ENCODE measurements at places on chromosomes 6 and 20. TPM values are rescaled to one million over a fixed set of nuclear protein-coding genes. Genes with fewer than 3 reads are reported as not detected.

- H3K4me1 ChIP-seq = no peaks in the 10 kb centered on the region
- H3K27me3 ChIP-seq = no peaks in the 10 kb centered on the region
- no peak overlapping the region for H3K27ac ChIP-seq
- no peaks in the 10 kb centered on the region for H3K36me3 ChIP-seq
- no peak for DNase-seq
These were observed 239.5 kb downstream of the SLC35F1 start for GRCh38 chr6:118146584-118146983.

- H3K4me1 ChIP-seq = no peaks in the 10 kb centered on the region
- H3K4me3 ChIP-seq = no peak overlapping the region
- H3K27ac ChIP-seq = no peak overlapping the region
- no peak for DNase-seq
- H3K36me3 ChIP-seq = no peaks in the 10 kb centered on the region
These were observed 29.6 kb downstream of the PRKN start for GRCh38 chr6:162697872-162698403.

GRCh38 chr6:28817808-28818145 lies 106.0 kb downstream of the TRIM27 start:
- peaks cover 3% of the 10 kb centered on the region for H3K4me1 ChIP-seq
- no peak for DNase-seq
- no peak overlapping the region for H3K27ac ChIP-seq
- peaks cover 64% of the 10 kb centered on the region for H3K27me3 ChIP-seq

GRCh38 chr6:116444092-116444491 lies 17.1 kb upstream of the CALHM6 start:
- peaks cover 13% of the 10 kb centered on the region for H3K27me3 ChIP-seq
- H3K27ac ChIP-seq = no peak overlapping the region
- no peaks in the 10 kb centered on the region for H3K4me1 ChIP-seq
- no peak overlapping the region for H3K4me3 ChIP-seq
- DNase-seq = no peak

GRCh38 chr20:15451241-15451640 lies 1113.8 kb upstream of the FLRT3 start:
- H3K4me1 ChIP-seq = no peaks in the 10 kb centered on the region
- H3K27ac ChIP-seq = no peak overlapping the region
- no peaks in the 10 kb centered on the region for H3K27me3 ChIP-seq
- no peak for DNase-seq
- H3K36me3 ChIP-seq = no peaks in the 10 kb centered on the region

GRCh38 chr6:53161481-53162009 lies 12.9 kb upstream of the GCM1 start:
- H3K27ac ChIP-seq = no peak overlapping the region
- H3K4me3 ChIP-seq = no peak overlapping the region
- DNase-seq = no peak

- no peak overlapping the region for H3K4me3 ChIP-seq
- H3K36me3 ChIP-seq = no peaks in the 10 kb centered on the region
- DNase-seq = no peak
- H3K4me1 ChIP-seq = no peaks in the 10 kb centered on the region
These were observed 36.6 kb downstream of the ABRACL start for GRCh38 chr6:139064981-139065665.

DNA sequence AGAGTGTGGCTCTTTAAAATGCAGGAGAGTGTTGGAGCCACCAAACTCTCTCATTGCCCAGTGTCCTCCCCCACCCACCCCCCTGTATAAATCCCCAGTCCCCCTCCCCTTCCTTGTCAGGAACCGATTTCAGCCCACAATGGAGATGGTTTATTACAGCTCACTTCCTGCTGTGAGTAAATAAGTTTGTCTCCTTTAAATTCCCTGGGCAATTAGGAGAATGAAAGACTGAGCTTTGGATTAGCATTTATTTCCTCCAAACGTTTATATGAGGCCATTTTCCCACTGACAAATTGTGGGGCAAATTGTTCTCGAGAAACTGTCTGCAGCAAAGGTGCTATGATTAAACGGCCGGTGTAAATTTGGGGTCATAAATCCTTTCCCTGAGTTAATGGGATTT lies 128.8 kb downstream of the DHX35 start:
- H3K27ac ChIP-seq = no peak overlapping the region
- no peaks in the 10 kb centered on the region for H3K27me3 ChIP-seq

GRCh38 chr20:34262488-34263288 lies 21.5 kb downstream of the ASIP start:
- H3K36me3 ChIP-seq = no peaks in the 10 kb centered on the region
- peak; percentile 29 for DNase-seq
- H3K4me3 ChIP-seq = no peak overlapping the region
- H3K27me3 ChIP-seq = no peaks in the 10 kb centered on the region
- H3K27ac ChIP-seq = no peak overlapping the region
- H3K4me1 ChIP-seq = no peaks in the 10 kb centered on the region

DNA sequence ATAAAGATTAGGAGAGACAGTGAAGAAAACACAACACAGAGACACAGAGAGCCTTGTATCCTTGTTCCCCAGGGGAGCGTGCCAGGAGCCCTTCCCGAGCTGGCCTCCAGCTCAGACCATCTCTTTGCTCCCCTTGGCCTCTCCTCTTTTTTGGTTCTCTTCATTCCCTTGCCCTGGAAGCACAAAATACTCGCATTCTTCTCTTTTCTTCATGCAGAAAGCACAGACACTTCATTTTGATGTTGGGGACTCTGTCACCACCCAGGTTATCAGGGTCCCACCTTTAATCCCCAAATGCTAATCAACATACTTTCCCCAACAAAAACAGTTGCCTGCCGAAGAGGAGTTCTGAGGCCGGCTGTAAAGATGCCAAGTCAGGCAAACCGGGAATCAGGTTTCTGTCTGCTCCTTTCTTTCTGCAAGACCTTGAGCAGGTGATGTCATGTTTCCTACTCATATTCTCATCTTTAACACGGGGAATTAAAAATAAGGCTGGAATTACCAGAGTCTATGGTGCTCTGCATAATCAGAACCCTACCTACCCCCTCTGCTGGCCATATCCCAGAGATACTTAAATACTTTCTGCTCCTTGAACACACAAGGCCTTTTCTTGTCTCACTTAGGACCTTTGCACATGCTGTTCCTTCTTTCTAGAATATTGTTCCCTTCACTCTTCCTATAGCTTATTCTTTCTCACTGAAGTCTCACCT lies 21.7 kb downstream of the TGM6 start:
- no peak overlapping the region for H3K27ac ChIP-seq
- no peak overlapping the region for H3K4me3 ChIP-seq
- DNase-seq = no peak
- no peaks in the 10 kb centered on the region for H3K36me3 ChIP-seq
- peaks cover 2% of the 10 kb centered on the region for H3K27me3 ChIP-seq

DNA sequence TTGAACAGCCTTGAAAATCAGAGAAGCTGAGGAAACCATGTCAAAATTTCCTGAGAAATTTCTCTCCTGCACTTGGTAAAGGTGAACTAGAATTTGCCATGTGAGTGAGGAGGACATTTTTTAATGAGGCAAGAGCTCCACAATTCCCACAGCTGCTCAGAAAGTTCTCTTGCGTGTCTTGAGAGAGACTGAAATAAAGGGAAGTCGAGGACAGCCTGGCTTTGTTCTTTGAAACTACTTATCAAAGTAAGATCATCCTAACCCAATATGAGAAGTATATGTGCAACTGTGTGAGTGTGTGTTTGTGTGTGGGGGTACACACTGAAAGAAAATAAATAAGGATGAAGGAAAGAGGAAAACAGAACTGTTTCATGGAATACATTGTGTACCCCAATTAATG lies 163.4 kb downstream of the SLC24A3 start:
- H3K36me3 ChIP-seq = no peaks in the 10 kb centered on the region
- H3K4me1 ChIP-seq = no peaks in the 10 kb centered on the region

DNA sequence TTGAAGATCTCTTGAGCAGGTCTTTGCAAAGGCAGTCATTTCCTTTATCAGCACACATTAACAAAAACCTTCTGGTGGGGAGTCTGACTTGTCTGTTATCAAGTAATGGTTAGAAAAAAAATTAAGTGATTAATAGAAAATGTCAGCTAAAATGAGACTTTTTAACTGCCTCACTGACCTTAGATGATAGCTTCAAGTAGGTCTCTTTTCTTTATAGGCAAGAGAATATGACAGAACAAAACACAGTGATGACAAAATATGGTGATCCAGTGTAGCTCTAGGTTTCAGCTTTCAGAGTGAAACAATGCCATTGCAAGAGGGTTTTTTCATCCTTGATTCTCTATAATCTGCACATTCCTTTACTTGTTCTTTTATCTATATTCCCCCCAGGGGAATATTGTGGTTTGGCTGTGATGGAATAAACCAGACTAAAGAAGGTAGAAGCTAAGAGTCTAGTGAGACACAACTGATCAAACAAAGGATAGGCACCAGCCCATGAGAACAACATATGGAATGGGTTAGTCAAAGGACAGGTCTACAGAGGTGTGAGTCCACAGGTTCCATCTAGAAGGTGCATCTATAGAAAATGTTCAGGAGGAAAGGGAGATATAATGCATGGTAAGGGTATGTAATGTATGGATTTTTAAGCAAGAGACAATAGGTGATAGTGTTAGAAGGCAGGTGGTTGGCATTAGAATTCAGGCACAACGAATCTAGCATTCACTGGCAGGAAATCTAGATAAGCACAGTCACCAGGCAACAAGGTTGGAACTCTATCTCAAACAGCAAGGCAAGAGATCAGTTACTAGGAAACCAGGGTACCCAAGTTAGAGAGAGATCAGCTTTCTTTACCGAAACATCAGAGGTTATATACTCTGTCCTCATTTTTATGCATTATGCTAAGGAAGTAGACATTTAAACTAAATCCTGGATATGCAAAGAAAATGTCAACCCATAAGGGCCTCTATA lies 228.9 kb upstream of the SMLR1 start:
- no peak overlapping the region for H3K27ac ChIP-seq
- no peak overlapping the region for H3K4me3 ChIP-seq
- no peaks in the 10 kb centered on the region for H3K27me3 ChIP-seq
- DNase-seq = no peak
- H3K4me1 ChIP-seq = no peaks in the 10 kb centered on the region

DNA sequence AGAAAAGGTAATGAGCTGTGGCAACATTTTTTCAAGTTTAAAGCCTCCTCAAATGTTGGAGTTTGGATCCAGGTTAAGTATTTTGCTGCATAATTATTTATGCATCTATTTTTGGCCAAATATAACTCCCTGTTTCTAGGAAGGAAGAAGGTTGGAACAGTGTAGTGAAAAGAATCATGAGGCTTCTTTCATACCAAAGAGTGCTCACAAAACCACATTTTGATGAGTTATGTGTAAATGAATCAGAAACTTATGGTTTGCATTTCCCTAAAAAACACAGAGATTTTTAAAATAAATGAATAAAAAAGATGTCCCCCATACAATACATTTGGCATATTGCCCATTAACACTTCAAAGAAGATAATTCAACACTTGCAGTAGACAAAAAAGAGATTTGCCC lies 246.9 kb upstream of the PRDM1 start:
- H3K4me3 ChIP-seq = no peak overlapping the region
- H3K4me1 ChIP-seq = no peaks in the 10 kb centered on the region
- no peaks in the 10 kb centered on the region for H3K27me3 ChIP-seq
- H3K27ac ChIP-seq = no peak overlapping the region

DNA sequence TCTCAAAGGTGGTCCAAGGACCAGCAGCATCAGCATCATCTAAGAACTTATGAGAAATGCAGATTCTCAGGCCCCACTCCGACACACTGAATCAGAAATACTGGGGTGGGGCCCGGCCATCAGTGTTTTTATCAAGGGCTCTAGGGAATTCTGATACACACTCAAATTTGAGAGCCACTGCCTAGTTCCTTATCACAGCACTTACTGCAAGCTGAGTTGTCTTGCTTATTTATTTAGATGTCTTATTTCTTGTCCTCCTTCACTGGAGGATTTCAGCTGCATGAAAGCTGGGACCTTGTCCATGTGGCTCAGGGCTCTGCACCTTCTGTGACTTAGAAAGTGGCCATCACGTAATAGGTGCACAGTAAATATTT lies 139.4 kb upstream of the RREB1 start:
- H3K4me1 ChIP-seq = no peaks in the 10 kb centered on the region
- no peaks in the 10 kb centered on the region for H3K27me3 ChIP-seq
- no peak overlapping the region for H3K4me3 ChIP-seq
- DNase-seq = no peak

DNA sequence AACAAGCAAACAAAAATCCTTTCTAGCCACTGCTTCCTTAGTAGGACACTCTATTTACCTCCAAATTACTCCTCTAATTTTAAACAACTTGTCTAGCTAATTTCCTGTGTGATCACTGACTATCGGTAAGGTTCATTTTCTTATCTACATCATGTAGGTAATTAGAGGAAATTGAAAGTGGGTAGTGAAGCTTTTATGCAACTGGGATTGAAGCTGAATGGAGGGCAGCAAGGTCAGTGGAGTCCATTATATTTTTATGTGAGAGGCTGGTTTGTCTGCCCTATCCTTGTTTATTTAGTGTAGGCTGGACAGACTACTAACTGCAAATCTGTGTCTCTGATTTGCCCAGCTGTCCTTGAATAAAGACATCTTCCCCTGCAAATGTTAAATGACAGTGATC lies 88.5 kb upstream of the SIM1 start:
- no peak overlapping the region for H3K27ac ChIP-seq
- H3K27me3 ChIP-seq = no peaks in the 10 kb centered on the region
- DNase-seq = no peak
- peaks cover 2% of the 10 kb centered on the region for H3K36me3 ChIP-seq

DNA sequence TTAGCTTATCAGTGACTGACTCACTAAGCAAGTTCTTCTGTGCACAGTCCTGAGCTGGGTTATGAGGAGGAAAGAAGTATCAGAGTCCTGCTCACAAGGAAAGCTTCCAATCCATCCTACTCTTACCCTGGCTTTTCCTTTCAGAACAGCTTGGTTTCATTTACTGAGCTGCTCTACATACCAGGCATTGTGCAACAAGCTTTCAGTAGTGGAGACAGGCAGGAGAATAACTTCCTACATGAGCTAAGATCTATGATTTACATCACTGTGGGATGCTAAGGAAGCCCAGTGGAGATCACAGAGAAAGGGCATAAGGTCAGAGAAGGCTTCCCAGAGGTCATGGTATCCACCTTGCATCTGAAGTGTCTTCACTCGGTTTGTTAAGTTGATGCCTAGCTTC lies 144.5 kb downstream of the MAP3K7 start:
- no peak overlapping the region for H3K27ac ChIP-seq
- no peaks in the 10 kb centered on the region for H3K27me3 ChIP-seq

GRCh38 chr6:35594503-35595186 lies 81.9 kb upstream of the TULP1 start:
- no peak overlapping the region for H3K27ac ChIP-seq
- DNase-seq = no peak
- H3K4me1 ChIP-seq = peaks cover 53% of the 10 kb centered on the region
- no peaks in the 10 kb centered on the region for H3K27me3 ChIP-seq
- H3K36me3 ChIP-seq = peaks cover 32% of the 10 kb centered on the region

DCDC2 gene
- polyA plus RNA-seq = not detected

NHSL1 gene
- polyA plus RNA-seq = 0.03 TPM

GSTA1 gene
- not detected for polyA plus RNA-seq

TBX18 gene
- not detected for polyA plus RNA-seq

FAM210B gene
- polyA plus RNA-seq = 40.3 TPM

NEURL2 gene
- 1.4 TPM for polyA plus RNA-seq

OLIG3 gene
- polyA plus RNA-seq = not detected

BMP5 gene
- not detected for polyA plus RNA-seq

PCK1 gene
- polyA plus RNA-seq = not detected
